ENCODE measurements at places on chromosomes 1 and 21.

DNA sequence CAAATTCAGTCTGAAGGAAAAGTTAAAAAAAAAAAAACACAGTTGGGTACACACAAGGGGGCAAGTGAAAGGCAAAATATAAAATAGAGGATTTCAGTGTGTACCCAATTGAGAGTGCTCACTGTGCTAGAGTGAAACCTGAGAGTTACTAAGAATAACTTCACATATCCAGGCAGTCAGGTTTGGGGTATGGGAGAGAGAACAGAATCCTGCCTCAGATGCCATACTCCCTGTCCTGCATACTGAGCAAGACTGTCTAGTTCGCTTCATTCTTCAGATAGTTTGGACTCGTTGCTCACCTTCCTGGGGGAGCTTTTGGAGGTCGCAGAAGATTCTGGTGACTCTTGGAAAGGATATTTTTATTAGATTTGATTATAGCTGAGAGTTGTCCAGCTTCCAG is 20.4 kb downstream of the CEP85 start:
- no peak for DNase-seq

DNA sequence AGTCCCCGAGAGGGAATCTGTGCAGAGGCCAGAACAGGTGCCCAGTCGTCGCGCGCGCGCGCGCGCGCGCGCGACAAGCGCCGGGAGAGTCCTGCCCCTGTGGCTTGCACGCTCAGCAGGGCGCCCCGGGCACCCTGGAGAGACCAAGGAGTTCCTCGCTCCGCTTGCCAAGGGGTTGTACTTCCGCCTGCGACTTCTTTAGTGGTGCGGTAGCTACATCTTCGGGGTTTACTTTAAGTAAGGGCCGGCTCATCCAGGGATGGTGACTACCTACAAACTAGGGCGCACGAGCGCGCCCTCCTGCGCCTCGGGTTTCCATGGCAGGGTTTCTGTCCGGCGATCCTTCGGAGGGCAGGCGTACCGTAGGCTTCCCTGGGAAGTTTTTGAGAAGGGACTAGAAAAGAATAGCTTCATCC is 1.4 kb downstream of the LHX4 start:
- no peak for DNase-seq

- DNase-seq, result no peak
Observed at GRCh38 chr1:223258751-223259198, 105.2 kb downstream of the SUSD4 start.

DNA sequence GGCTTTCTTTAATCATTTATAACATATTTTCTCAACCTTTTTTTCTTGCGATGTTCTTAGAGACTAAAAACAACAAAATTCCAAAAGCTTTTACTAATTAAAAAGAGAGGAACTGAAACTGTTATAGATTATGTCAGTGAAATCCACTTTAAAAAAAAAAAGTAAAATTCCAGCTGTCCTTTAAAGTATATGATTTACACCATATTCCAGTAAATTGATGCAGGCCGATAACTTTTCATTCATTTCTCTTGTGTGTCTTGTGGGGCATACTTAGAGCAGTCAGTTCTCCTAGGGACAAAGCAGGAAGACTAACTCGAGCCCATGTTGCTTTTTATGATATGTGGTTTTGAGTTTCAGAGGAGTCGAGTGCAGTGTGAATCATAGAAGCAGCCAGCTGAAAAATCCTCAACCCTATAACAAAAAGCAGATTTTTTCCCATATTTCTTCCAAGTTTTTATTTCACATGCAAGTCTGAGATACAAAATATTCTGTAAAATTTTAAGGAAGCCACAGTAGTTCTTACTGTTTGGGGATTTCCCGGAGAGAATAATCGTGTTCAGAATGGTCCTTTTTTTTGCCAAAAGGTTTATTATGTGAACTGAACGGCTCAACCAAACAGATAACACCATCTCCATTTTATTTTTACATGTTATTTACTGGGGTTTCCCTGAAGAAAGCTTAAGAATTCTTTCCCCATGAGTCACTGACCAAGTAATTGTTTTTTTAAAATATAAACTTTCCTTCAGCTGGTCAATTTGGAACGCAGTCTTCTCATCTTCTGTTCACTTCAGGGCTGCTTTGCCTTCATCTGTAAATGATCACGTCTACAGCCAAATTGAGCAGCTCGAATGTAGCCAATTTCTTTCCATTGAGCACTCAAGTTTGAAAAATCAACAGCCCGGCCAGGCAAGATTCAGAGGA is 77.0 kb upstream of the C1orf105 start:
- DNase-seq, result no peak

DNA sequence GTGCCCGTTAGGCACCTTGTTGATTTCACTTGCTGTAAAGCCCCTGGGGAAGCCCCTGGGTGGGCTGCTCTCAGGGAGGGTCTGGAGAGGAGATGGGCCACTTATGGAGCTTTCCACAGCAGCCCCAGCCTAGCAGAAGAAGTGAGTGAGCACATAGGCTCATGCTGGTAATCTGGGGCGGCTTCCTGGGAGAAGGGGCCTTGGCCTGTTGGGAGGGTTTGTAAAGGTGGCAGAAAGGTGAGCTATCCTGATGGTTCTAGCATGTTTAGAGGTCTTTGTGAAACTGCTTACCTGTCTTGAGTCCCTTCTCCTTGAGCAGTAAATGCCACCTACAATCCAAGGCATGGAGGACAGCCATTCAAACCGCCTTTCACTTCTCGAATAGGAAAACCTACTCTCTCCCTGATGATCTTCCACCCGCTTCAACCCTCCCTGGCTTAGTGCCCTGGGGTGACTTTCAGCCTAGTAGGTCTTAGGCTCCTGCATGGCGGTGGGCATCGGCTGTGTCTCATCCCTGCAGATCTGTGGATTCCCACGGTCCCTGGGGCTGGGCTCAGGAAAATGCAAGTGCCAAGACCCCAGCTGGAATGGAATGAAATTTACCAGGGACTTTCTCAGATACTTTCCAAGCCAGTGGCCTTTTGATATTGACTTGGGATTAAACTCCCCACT is 87.6 kb upstream of the SELENON start:
- no peak for DNase-seq

DNA sequence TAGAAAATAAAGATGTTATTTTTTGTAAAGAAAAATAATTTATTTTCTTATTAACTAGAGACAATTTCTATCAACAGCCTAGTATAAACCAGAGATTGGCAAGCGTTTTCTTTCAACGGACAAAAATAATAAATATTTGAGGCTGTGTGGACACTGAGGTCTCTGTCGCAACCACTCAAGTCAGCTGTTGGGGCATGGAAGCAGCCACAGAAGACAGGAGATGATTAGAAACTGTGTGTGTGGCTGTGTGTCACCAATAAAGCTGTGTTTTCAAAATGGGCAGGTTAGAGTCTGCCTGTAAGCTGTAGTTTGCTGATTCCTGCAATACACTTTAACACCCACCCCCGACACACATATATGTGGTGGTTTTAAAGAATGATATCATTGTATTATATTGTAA is 200.6 kb upstream of the HMCN1 start:
- DNase-seq, result no peak

GRCh38 chr1:162551969-162552683 is 9.4 kb upstream of the UAP1 start:
- no peak for DNase-seq

DNA sequence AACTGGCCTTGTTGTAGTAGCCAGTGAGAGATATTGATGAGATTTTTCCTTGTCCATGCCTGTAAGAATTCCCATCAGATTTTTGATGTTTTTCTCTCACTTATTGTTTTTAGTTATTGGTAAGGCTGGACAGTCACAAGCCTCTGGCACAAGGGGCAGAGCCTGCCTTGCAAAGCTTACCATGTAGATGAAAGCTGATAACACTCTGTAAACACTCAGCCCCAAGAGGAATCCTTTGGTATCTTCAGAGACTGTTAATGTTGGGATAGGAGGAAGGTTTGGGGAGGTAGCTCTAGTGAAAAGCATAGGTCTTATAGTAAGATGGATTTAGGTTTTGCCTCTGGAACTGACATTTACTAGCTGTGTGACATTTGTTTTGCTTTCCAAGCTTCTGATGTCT is 37.7 kb downstream of the MARK1 start:
- DNase-seq, result no peak

GRCh38 chr1:223230161-223230881 is 87.3 kb upstream of the TLR5 start:
- peak; percentile 44 for DNase-seq

GRCh38 chr1:77014073-77014788 is 147.0 kb downstream of the ST6GALNAC5 start:
- DNase-seq, result no peak

DNA sequence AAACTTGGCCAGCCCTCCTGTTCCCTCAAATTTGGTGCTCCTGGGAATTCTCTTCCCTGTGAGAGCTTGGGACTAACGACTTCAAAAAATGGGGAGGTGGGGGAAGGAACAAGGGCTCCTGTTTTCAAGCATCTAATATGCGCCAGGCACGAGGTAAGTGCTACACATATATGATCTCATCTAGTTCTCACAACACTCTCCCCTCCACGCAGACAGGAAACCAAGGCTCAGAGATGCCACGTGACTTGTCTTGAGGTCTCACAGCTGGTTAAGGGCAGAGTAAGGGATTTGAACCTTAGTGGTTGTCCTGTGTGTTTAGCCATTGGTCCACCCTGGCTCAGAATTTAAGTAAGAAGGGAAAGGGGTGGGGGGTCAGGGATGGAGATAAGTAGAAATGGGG is 125.9 kb downstream of the DMRTB1 start:
- peak; percentile 29 for DNase-seq

GRCh38 chr1:115832651-115833050 is 8.3 kb downstream of the NHLH2 start:
- DNase-seq, result no peak

DNA sequence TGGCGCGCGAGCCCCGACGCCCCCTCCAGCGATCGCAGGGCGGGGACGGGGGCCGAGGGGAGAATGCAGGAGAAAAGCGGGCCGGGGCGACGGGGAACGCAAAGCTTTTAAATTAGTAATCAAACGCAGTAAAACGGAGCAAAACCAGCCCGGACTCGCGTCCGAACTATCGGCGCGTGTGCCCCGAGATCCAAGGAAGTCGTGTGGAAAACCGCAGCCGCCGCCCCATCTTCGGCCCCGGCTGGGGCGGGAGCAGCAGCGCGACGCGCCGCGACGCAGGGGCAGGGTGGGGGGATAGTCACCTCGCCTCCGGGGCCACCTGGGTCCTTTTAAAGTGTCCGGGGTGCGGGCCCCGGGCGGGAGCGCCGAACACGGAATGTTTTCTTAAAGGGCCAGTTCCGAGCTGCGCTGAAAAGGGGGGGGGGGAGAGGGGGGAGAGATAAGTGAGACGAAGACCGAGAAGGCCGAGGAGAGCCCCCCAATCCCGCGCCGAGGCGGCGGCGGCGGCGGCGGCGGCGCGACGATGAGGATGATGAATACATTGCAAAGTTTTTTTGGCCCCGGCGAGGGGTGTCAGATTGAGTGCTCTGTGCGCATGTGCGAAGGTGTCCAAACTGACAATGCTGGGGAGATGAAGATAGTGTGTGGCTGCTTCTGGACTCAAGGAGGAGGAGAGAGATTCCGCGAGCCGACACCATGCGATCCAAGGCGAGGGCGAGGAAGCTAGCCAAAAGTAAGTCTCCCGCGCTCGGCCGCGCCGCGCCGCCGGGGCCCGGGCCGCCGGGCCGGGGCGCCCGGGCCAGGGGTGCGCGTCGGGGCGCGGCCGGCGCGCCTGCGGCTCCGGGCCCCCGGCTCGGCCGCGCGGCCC is at the start of gene PRDM16:
TSS of gene PRDM16 (plus strand) at position 640 of the 868 bp plus-strand sequence. CDS start at position 697, 57 bp downstream.
- DNase-seq, result no peak

DNA sequence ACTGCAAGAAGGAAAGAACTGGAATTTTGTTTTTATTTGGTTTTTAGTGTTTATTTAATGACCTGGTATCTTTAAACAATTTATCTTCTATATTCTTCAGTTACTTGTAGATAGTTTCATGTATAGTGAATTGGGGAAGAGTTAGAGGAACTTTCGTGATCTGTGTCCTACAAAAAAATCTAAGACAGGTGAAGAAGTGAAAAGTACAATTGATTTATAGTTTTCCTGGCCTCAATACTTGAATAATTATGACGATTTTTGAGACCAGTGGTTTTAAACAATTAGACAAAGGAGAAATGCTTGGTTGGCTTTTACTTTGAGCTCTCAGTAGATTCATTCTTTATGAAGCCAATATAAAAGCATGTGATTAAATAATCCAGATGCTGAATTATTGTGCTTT is 7.5 kb downstream of the MIER1 start:
- no peak for DNase-seq

DNA sequence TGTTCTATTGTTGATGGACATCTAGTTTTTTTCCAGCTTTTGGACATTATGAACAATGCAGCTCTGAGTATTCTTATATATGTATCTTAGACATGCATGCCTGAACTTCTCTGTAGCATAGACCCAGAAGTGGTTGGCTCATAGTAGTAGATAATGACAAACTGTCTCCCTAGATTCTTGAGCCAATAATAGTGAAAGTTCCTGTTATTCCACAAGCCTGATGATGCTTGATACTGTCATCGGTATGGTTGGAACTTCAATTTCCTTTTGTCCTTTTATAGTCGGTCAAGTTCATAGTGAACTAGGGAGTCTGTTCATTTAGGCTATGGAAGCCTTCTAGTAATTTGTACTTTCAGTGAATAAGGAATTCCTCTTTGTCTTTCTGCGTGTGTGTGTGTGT is 56.8 kb downstream of the MTR start:
- DNase-seq, result no peak

GRCh38 chr1:227901239-227901905 is 46.4 kb downstream of the WNT9A start:
- DNase-seq, result no peak

DNA sequence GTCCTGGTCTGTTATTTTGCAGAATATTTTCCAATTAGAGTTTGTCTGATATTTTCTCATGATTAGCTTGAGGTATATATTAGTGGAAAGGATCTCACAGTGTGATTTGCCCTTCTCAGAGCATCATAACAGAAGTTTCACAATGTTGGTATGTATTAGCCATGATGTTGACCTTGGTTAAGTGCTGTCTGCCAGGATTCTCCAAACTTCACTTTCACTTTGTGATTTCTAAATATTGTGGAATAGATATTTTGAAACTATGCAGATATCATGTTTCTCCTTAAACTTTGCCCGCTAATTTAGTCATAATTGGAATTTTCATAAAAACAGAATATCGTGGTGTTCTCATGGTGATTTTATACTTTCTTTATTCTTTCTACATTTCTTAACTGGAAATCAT is 98.0 kb upstream of the DEPDC1 start:
- DNase-seq, result no peak

GRCh38 chr21:35366394-35367080 is 317.4 kb upstream of the RUNX1 start:
- no peak for DNase-seq

GRCh38 chr1:200372885-200373181 is 37.0 kb downstream of the ZNF281 start:
- DNase-seq, result no peak

GRCh38 chr1:99652881-99653281 is 7.0 kb downstream of the PALMD start:
- DNase-seq, result no peak

DNA sequence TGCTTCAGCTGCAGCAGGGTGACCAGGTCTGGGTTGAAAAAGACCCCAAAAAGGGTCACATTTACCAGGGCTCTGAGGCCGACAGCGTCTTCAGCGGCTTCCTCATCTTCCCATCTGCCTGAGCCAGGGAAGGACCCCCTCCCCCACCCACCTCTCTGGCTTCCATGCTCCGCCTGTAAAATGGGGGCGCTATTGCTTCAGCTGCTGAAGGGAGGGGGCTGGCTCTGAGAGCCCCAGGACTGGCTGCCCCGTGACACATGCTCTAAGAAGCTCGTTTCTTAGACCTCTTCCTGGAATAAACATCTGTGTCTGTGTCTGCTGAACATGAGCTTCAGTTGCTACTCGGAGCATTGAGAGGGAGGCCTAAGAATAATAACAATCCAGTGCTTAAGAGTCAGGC is 2.9 kb downstream of the C1QA start:
- no peak for DNase-seq
